ENCODE measurements at places on chromosomes 11 and 22.
A peak's percentile ranks its signal among the peaks of the same experiment; 100 is the strongest.

- DNase-seq = no peak
Measured at GRCh38 chr11:118338637-118339061, 3.9 kb downstream of the CD3D start.

DNA sequence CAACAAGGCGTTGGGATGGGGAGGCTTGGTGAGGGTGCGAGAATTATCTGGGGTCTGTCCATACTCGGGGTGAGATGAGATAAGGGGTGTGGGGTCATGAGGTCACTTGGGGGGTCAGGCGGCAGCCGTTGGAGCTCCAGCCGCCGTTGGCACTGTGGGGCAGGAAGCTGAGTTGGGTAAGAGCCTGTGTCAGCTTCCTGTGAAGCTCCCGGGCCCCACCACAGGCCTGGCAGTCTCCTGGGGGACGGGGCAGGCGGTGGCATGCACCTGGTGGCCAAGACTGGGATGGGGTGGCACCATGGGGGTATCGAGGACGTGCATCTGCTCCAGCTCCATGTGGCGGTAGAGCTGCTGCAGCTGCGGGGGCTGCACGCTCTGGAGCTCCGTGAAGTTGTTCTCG lies 7.1 kb upstream of the MYBPC3 start:
- peak; percentile 68 for DNase-seq

GRCh38 chr11:19448651-19449050 lies 207.9 kb upstream of the E2F8 start:
- no peak for DNase-seq

GRCh38 chr11:134074346-134074745 lies 5.5 kb downstream of the JAM3 start:
- DNase-seq = no peak

DNA sequence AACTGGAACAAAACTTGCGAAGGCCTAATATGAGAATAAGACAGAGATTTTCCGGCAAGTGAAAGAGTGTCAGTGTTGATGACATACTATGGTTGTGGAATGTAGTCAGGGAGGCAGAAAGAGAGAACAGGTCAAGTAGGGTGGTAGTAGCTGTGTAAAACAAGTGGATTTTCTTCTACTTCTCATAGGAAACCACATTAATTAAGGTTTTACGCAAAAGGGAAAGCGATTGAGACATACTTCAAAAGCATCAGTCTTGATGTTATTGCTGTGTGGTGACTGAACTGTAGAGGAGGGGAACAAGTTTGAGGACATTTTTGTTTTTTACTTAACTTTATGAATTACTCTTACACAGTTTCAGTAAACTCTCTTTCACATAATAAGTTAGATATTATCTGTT lies 186.0 kb upstream of the CNTN5 start:
- no peak for DNase-seq

DNA sequence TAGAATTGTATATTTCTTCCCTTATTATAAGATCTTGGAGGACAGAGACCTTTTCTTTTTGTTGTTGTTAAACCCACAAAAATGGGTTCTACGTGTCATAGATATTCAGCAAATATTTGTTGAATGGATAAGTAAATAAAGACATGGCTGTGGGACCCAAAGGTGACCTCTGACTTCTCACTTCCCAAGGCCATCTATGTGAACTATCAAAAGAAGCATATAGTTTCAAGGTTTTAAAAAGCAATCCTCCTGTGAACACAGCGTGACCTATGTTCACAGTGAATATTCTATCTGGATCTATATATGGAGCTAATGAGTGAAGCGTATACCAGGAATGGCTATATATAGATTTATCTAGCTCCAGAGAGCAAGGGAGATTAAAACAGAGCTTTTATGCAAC lies 312.8 kb upstream of the C11orf87 start:
- DNase-seq = no peak

DNA sequence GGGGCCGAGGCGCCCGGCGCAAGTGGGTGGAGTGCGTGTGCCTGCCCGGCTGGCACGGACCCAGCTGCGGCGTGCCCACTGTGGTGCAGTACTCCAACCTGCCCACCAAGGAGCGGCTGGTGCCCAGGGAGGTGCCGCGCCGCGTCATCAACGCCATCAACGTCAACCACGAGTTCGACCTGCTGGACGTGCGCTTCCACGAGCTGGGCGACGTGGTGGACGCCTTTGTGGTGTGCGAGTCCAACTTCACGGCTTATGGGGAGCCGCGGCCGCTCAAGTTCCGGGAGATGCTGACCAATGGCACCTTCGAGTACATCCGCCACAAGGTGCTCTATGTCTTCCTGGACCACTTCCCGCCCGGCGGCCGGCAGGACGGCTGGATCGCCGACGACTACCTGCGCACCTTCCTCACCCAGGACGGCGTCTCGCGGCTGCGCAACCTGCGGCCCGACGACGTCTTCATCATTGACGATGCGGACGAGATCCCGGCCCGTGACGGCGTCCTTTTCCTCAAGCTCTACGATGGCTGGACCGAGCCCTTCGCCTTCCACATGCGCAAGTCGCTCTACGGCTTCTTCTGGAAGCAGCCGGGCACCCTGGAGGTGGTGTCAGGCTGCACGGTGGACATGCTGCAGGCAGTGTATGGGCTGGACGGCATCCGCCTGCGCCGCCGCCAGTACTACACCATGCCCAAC lies 14.1 kb upstream of the MIEF1 start:
- DNase-seq = no peak

DNA sequence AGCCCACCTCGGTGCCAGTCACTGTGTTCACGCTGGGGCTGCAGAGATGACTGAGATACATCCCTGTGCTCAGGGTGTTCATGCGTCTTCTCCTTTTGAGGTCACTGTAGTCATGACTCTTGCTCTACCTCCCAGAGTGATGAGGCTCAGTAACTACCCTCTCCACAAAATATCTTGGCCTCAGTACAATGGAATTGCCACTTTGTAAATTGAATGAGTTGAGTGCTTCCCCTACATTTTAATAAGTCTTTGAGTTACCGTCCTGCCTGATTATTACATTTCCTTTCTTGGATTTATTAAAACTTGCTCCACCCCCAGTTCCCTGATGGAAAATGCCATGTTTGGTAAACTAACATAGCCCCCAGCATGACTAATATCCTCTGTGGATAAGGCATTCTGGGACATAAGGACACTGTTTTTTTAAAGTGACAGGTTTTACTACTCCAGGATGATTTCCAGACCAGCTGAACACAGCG lies 15.9 kb downstream of the PRSS23 start:
- no peak for DNase-seq

GRCh38 chr11:134362192-134362901 lies 30.6 kb downstream of the GLB1L2 start:
- no peak for DNase-seq

GRCh38 chr11:104907521-104908185 lies 9.4 kb upstream of the CASP12 start:
- DNase-seq = no peak

GRCh38 chr22:24426851-24427499 lies 424 bp upstream of the ADORA2A start:
- DNase-seq = no peak

- DNase-seq = no peak
Measured at GRCh38 chr11:45144126-45145082, 2.0 kb upstream of the PRDM11 start.

DNA sequence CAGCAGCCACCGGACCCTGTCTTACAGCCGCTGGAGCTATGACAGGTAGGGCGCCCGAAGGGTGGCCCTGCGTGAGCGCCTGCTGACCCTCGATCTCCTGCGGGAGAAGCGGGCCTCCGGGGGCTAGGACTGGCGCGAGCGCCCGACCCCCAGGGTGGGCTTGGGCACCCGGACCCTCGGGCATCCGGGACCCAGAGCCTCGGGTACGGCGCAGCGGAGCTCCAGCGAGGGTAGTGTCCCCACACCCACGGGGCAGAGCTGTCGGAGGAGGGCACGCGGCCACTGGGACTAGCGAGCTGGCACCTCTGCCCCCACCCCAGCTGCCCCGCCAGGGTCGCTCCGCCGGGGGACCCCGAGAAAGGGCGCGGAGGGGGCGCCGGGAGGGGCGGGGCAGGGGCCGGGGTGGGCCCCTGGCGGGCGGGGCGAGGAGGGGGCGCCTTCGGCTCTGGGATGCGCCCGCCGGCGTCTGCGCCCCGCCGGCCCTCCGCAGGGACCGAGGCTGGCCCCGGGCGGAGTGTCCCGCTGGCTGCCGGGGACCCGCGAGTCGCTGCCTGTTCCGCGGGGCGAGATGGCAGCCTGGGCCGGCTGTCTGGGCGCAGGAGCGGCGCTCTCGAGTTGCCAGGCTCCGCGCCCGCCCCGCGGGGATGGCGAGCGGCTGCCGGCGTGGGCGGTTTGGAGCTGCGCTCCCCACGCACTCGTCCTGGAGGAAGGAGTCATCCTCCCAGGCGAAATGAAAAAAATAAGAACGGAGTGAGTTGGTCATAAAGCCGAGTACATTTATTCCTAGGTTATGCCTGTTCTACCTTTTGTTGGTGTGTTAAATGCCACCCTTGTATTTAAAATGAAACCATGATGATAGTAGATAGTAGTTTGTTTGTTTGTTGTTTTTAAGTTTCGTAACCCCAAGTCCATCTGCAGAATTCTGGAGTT lies 32.4 kb downstream of the EIF3F start:
- peak; percentile 85 for DNase-seq

DNA sequence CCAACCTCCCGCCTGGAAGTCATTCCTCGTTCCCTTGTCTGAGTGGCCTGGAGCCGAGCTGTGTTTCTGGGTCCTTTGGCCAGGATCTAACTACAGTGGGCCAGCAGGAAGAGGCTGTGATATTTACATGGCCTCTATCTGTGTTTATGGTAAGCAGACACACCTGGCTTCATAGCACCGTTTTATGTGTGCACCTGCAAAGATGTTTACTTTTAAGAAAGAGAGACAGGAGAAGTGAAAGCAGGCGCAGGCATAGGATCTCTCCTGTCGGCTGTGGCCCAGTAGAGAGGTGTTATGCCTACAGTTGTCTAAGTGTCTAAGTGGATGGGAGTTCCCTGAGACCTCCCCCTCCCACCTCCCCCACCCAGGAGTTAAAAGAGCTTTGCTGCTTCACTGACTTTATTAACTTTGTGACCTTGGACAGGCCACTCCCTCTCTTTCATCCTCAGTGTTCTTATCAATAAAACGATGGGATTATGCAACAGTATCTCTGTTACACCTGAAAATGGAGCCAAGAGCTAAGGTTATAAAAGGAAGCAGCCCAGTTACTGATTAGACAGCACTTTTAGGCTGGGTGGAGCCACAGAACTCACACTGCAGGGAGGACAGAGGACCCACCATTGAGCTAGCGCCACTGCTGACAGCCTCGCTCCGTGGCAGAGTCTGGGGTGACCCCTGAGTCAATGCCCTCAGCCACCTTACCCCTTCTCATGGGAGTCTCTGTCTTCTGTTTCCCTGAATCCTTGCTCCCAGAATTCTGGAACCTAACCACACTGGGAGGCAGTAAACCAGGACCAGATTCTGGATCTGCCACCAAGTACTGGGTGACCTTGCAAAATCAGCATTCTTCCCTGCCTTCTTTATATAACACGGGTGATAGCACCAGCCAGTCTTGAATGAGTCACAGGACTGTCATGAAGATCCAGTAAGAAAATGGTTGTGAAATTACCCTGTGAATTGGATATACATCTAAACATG lies 22.0 kb downstream of the ST14 start:
- peak; percentile 89 for DNase-seq

DNA sequence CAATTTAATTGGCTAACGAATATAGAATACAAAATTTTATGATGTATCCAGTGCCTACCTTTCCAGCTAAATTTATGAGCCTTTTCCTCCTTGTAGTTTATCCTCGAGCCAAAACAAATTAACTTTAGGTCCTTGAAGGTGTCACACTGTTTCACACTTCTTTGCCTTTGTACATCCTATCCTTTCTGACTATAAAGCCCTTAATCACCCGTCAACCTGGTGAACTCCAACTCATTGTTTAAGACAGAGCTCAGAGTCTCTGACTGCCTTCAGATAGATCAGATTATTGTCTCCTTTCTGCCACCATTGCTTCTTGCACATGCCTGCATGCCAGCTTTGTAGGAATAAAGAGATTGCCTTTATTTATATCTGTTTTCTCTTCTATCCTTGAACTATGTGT lies 58.8 kb downstream of the CNTN5 start:
- DNase-seq = no peak

GRCh38 chr11:61607920-61608599 lies 27.2 kb upstream of the SYT7 start:
- no peak for DNase-seq
